Thoracic aorta (tissue), 2 donors: ENCODE measurements at places on chromosomes 7 and 10. TPM values are rescaled to one million over a fixed set of nuclear protein-coding genes. Genes with fewer than 3 reads are reported as not detected.

DNA sequence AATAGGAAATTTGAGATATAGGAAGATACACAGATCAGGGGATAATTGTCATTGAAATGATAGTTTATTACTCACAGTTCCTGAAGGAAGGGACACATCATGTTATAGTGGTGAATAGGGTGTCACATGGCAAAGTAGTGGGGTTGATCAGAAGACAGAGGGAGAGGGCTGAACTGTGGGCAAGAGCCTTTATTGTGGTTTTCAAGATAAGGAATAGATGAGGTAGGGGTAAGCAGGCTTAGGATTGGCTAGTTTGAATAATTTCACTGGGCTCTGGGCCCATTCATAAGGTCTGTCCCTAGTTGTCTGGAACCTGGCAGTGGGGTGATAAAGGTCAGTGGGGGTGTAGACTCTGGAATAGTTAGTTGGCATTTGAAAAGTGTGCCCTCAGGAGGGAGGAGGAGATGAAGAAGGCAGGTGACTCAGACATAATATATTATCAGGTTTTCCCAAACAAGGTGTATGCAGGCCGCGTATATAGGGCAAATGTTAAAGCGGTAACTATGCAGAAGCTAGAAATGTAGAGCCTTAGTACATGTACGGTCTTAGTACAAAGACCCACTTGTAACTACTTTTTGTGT, 18.5 kb downstream of the FGL2 start:
- no peak for DNase-seq

- DNase-seq = no peak
These were observed 67.8 kb upstream of the PDCD4 start for GRCh38 chr10:110803830-110804338.

GRCh38 chr10:130231251-130231741, 95.1 kb downstream of the GLRX3 start:
- DNase-seq = no peak

Gene MORN4
- total RNA-seq = 6.6 TPM

Gene SDHAF3
- total RNA-seq = 3.5 TPM

- no peak for DNase-seq
These were observed 306.2 kb downstream of the BICC1 start for GRCh38 chr10:58818900-58819299.

- no peak for DNase-seq
These were observed 20.5 kb downstream of the WNT2 start for GRCh38 chr7:117302396-117302795.

Gene C7orf57
- total RNA-seq = not detected

DNA sequence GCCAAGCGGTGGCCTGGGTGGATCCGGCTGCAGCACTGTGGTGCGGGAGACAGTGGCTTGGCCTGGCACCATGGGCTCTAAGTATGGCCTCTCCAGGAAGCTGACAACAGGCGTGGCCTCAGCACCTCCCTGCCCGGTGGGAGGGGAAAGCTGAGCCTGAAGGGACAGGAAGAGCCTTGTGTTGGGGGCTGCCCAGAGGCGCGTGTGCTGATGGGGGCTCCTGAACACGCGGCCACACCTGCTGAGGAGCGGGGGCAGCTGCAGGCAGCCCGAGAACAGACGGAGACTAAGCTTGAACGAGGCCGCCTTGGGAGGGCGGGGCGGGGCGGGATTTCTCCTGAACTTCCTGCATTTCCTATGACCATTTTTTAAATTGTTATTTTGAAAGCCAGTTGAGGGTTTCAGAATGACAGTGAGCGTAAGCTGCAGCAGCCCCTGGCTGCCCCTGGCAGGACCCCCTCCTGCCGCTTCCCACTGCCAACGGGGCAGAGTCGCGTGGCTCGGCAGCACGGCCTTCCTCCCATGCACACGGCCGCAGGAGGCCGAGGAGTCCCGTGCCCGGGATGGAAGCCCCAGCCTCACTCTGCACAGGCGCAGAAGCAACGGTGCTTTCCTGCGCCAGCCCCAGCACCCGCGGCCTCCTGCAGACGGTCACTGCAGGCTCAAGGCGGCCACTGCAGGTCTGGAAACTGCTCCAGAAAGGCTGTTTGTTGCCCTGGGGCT, 43.2 kb downstream of the DPYSL4 start:
- no peak for DNase-seq

DNA sequence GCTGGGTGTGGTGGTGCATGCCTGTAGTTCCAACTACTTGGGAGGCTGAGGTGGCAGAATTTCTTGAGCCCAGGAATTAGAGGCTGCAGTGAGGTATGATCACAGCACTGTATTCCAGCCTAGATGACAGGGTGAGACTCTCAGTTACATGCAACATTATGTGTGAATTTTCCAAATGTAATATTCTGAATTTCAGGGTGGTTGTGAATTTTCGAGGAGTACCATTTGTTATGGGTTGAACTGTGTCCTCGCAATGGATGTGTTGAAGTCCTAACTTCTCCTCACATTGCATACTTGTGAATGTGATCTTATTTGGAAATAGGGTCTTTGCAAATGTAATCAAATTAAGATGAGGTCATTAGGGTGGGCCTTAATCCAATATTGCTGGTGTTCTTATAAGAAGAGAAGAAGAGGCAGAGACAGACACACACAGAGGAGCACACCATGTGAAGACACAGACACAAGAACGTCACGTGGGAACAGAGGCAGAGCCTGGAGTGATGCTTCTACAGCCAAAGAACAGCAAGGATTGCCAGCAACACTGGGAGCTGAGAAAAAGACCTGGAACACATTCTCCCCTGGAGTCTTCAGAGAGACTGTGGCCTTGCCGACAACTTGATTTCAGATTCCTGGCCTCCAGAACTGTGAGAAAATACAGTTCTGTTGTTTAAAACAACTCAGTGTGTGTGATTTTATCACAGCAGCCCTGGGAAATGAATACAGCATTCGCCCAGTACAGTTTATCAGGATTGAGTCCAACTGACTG, 91.9 kb downstream of the ZNF783 start:
- DNase-seq = no peak

Gene OIT3
- not detected for total RNA-seq

DNA sequence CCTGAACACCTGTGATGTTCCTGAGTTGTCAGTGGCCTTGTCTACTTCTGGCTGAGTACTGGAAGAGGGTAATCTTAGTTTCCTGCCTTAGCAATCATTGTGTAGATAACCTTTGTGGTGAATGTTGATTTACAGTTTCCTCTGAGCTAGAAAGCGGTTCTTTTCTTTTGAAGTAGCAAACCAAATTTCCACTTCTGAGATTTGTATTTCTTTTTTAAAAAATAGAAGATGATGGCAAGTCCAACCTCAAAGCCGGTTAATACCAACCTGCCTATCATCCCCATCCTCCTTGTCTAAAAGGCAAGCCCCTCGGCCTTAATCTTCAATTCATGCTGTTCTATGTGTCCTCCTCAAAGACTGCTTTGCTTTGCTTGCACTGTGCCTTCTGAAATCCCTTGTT, 12.5 kb upstream of the PALS2 start:
- DNase-seq = no peak
